ENCODE measurements at places on chromosomes 6 and 20. TPM values are rescaled to one million over a fixed set of nuclear protein-coding genes. Genes with fewer than 3 reads are reported as not detected.
A peak's percentile ranks its signal among the peaks of the same experiment; 100 is the strongest.

Gene C20orf141
- polyA plus RNA-seq, result not detected

Gene ZNF76
- polyA plus RNA-seq, result 24.8 TPM

GRCh38 chr6:121008553-121008952, 325.7 kb downstream of the TBC1D32 start:
- DNase-seq, result no peak

Gene GABRR1
- polyA plus RNA-seq, result not detected

Gene PRKN
- polyA plus RNA-seq, result 1.6 TPM

Gene TREML2
- polyA plus RNA-seq, result not detected

GRCh38 chr6:140039364-140039763, 664.9 kb upstream of the CITED2 start:
- no peak for DNase-seq

- no peak for DNase-seq
Observed at GRCh38 chr20:36848078-36848660, 27.8 kb upstream of the TLDC2 start.

GRCh38 chr6:143135797-143136561, 75.3 kb downstream of the AIG1 start:
- no peak for DNase-seq

DNA sequence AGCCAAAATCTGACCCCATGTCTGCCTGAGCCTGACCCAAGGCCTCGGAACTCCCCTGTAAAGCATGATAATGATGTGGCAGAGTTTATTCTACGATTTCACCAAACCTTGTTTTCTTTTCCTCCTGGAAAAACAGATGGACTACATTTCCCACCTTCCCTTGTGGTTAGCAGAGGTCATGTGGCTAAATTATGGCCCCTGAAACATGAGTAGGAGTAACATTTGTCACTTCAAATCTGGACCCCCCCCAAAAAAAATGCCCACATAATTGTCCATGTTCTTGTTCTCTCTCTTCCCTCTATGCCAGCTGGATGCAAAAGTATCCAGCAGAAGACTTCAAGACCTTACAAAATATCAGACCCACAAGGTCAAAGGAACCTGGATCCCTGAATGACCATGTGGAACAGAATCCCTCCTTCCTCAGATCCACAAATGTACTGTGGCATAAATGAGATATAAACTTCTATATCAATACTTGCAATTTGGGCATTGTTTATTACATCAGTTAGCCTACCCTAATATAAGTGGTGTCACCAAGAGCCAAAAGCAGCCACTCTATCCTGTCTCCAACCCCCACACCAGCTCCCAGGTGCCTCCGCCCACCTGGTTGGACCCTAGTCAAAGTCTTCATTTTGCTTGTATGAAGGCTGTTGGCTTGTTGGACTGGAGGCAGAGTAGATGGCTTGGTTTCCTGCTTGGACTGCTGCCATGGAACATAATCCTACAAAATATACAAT, 1.4 kb downstream of the C20orf96 start:
- no peak for DNase-seq

- no peak for DNase-seq
Observed at GRCh38 chr6:1337791-1338190, 25.9 kb downstream of the FOXQ1 start.

Gene OR12D3
- polyA plus RNA-seq, result not detected

DNA sequence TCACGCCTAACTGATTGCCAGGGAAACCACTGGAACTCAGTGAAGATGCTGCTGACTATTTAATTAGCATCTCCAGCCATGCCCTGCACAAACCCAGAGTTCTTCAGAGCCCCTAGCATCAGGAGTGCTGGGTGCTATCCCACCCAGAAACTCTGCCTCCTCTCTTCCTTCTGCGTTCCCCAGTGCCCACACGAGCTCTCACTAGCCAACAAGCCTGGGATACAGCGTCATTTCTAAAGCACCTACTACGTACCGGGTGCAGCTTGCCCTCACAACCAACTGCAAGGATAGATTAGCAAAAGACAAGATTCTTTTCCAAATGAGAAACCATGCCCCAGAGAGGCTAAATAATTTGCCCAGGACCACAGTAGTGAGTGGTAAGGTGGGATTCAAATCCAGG, 105.2 kb upstream of the FOXP4 start:
- DNase-seq, result no peak

Gene HCK
- 10.1 TPM for polyA plus RNA-seq

- DNase-seq, result peak; percentile 45
Observed at GRCh38 chr6:33075568-33076405, at the start of gene HLA-DPB1. TSS of gene HLA-DPB1 (plus strand) at chr6:33075990. CDS start at chr6:33076042, 52 bp downstream.

Gene KCNK16
- polyA plus RNA-seq, result 0.34 TPM
